ENCODE measurements at places on chromosomes 12 and 14.

- DNase-seq: no peak
These were observed 35.3 kb downstream of the PITPNM2 start for GRCh38 chr12:123115409-123116121.

GRCh38 chr12:132067182-132067581 is 76.9 kb downstream of the DDX51 start:
- DNase-seq: no peak

DNA sequence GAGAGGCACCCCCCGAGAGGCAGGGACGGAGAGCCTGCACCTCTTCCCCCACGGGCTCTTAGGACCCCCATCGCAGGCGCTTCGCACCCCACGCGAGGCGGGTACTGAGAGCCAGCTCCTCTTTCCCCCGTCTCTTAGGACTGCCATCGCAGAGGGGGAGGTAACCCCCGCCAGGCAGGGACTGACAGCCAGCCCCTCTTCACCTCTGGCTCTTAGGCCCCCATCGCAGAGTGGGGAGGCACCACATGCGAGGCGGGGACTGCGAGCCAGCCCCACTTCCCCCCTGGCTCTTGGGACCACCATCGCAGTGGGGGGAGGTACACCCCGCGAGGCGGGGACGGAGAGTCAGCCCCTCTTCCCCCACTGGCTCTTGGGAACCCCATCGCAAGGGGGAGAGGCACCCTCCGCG is 46.1 kb downstream of the DDX11 start:
- no peak for DNase-seq

DNA sequence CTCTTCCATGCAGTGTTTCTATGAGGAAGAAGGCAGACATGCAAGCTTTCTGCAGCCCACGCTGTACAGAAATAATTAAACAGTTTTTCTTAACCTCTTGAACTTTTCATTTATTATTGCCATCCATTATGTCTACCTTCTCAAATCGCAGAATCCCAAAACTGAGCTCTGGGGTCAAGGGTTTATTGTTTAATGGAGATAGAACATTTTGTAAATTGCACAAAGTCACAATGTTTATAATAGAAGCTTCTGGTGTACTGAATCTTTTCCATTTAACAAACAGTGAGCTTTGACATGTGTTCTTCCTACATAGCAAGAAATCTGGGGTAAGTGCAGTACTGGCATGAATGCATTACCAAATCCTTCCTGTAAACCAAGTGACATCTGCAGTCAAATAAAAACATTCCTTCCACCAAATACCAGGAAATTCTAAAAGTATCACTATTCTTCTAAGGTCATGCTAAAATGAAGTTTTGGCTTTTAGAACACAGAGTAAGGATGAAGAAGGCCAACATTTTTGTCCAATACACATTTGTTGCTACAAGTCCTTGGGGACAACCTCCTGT is 385.3 kb upstream of the DDHD1 start:
- no peak for DNase-seq

DNA sequence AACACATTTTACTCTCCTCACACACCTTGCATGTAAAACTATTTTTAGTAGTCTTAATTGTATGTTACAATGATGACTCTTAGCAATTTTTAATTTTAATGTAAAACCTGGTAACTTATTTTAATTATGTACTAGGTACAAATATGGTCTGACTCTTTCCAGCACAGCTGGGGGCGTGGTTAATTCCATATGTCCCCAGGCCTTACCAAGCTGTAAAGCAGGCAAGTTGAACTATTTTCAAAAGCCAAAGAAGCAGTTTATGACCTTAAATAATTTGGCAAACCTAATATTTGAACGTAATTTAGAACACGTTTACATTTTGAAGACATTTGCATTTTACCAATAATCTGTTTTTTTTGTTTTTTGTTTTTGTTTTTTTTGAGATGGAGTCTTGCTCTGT is 9.3 kb upstream of the ACOT6 start:
- DNase-seq: no peak

- no peak for DNase-seq
These were observed 17.7 kb upstream of the TSPAN11 start for GRCh38 chr12:30908722-30909348.

- peak; percentile 59 for DNase-seq
These were observed 32.4 kb downstream of the AK7 start for GRCh38 chr14:96424109-96424989.

DNA sequence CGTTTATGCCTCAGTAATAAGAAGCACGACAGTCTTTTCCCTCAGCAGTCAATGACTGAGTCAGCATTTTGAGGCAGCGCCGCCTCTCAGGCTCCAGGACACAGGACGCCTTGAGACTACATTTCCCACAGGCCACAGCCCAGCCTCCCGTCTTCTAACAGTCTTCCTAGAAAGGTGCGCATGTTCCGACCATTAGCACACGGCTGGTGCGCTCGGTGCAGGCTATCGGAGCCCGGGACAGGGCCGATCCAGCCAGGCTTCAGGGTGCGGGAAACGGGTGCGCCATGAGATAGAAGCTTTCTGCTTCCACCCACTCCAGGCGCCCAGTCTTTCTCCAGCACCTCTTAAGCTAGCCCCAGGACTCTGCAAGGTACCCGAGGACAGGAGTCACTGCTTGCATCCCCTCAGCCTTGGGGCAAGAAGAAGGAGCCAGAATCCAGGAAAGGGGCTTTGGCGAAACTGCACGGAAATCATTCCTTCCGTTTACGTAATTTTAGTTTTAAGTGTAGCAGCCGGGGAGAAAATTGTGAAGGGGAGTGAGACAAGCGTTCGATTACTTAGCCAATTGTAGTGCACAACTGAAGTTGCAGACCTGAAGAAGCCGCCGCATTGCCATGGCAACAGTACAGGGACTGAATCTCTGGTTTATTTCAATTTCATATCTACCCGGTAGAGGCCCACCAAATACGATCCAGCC is 54.0 kb downstream of the ZNF641 start:
- peak; percentile 12 for DNase-seq

- DNase-seq: no peak
These were observed 993.3 kb upstream of the TMEM132C start for GRCh38 chr12:127273626-127274025.

DNA sequence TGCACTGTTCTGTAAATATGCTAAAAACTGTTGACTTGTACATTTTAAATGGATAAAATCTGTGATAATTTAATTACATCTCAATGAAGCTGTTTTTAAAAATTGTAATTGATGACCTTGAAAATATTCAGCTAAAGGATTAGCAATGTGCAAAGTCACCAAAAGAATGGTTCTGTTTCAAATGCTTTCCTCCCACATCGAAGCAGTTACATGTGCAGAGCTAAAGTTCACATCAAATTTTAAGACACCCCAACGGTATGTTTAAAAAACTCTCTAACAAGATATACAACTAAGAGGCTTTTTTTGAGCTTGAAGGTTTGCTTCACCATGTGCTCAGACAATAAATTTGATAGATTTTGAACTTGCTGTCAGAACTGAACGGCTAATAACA is 114.6 kb upstream of the KRAS start:
- DNase-seq: no peak

- DNase-seq: no peak
These were observed 6.1 kb upstream of the SNAPC1 start for GRCh38 chr14:61756135-61756534.

- no peak for DNase-seq
These were observed 120.3 kb upstream of the SLC38A4 start for GRCh38 chr12:46946137-46946536.

GRCh38 chr14:55129428-55130195 is 560 bp downstream of the LGALS3 start:
- DNase-seq: no peak

DNA sequence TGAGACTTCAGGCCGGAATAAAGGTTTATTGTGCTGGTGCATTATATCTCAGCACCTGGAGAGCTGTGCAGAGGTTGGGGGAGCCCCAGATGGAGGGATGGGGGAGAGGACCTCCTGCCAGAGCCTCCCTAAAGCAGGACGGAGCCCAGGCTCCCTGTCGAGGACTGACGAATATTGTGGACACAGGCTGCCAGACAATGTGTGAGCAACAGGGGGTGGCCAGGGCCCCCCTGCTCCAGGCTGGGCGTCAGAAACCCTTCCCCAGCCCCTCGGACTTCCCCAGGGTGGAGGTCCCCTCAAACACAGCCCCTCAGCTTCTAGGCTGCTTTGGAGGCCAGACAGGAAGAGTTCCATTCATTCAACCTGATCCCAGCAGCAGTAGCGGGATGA is 8.0 kb downstream of the TMEM119 start:
- DNase-seq: no peak

GRCh38 chr12:53090554-53090953 is 6.9 kb upstream of the IGFBP6 start:
- DNase-seq: no peak

DNA sequence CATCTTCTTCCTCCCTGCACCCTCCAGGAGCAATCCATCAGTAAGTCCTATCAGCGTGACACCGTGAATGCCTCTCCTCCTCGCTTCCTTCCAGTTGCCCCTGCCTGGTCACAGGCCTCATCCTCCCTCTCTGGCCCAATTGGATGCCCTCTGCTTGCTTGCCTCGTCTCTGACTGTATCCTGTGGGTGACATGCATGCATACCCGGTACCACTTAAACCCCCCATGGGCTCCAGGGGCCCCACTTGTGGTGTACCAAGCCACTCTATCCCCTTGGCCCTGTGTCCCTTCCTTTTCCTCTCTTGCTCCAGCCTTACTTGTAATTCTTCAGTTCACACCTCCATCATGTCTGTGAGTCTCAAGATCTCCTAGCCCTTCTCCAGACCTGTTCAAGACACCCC is 106.0 kb upstream of the RTL1 start:
- no peak for DNase-seq

DNA sequence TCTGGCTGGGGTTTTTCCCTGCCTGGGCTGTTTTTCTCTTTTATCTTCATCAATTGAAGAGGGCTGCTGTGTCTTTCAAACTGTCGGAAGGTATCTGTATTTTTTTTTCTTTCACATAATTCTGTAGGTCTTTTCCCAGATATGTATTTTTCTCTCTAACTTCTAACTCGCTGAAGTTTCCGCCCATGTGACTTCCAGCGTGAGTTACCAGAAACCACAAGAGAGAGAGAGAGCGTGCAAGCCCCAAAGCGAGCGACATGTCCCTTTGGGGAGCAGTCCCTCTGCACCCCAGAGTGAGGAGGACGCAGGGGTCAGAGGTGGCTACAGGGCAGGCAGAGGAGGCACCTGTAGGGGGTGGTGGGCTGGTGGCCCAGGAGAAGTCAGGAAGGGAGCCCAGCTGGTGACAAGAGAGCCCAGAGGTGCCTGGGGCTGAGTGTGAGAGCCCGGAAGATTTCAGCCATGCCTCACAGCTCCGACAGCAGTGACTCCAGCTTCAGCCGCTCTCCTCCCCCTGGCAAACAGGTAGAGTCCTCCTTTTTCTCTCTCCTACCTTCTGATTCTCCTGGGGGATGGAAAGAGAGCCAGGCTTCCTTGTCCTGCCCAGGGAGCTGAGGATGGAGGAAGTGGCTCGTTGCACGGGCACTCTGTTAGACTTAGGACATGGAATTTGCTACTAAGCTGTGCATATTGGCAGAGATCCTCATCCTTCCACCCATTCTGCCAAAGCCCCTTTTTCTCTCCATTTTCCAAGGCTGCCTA is at the start of gene BATF:
BATF (plus strand) TSS at position 246 of the 759 bp plus-strand sequence; CDS start at position 460, 214 bp downstream.
- DNase-seq: no peak

- DNase-seq: no peak
These were observed 21.4 kb upstream of the ATP2B1 start for GRCh38 chr12:89729946-89730459.

GRCh38 chr14:90569606-90570387 is 173.0 kb downstream of the CALM1 start:
- no peak for DNase-seq

DNA sequence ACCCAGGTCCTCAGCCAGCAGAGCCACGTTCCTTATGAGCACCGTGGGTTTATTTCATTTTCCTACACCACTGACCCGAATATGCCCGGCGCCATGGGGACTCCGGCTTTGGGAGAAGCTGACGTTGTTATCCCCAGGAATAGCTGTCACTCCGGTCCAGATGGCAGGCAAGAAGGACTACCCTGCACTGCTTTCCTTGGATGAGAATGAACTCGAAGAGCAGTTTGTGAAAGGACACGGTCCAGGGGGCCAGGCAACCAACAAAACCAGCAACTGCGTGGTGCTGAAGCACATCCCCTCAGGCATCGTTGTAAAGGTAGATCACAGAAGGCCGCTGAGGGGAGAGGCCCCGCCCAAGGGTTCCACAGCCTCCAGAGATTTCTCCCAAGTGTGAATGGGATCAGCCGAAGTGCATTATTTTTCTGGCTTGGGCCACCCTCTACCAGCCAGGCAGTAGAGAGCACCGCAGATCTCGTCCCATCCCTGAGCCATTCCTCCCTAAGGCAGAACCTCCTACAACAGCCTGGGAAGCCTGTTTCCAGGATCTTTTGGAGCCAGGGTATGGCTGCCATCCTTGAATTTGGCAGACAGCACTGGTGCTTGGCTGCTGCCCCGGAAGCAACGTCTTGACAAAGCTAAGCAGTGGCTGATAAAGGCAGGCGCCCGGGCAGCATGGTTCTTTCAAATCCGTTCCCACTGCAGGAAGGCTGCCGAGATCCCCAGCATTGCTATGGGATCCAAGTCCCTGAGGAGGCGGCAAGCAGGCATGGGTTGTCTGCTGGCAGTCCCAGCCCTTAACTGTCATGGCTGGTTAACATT is 17.8 kb downstream of the CDK2AP1 start:
- no peak for DNase-seq

DNA sequence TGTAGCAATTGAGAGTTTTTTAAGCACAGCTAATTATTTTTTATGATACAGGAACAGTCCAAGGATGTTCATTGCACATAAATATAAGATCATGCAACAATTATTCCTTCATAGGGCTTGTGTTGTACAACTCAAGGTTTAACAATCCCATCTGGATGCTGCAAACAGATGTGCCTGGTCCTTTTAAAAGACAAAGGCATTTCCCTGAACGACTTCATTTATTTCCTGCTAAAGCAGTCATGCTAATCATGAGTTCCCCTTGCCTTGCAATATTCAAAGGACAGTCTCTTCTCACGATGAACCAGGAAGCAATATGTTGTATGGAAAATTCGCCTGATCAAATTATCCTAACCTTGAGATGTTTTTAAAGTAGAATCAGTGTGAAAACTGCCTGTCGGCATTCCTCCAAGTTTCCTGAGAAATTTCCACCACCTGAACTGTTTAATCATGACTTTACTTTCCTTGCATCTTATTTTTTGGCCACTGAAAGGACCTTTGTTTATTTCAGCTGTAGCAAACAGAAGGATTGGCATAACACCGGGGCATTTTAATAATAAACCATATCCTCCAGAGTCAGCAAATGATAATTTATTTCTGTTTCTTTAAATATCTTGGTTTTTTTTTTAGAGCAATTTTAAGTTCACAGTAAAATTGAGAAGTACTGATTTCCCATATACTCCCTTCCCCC is 33.9 kb upstream of the TSPAN8 start:
- DNase-seq: no peak

DNA sequence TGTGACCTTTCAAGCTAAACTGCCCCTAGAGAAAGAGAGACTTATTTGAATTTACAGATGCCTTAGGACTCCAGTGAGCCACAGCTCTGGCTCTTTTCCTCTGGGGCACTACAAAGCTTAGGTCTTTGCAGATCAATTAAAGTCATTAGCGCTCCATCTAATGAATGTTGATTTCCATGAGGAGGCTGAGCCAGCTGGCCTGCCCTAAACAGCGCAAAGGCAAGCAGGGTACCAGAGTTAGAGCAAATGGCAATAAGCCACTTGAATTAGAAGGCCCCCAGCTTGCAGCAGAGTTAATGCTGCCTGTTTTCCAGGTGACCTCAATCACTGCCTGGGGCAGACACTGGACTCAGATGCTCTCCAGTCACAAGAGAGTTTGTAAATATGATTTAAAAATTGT is 695.3 kb downstream of the DIO2 start:
- DNase-seq: no peak

GRCh38 chr12:24853094-24853493 is 95.8 kb downstream of the BCAT1 start:
- no peak for DNase-seq

- no peak for DNase-seq
These were observed 39.0 kb downstream of the DCAF4 start for GRCh38 chr14:72965249-72965648.
